ENCODE measurements at places on chromosomes 7 and 10. TPM values are rescaled to one million over a fixed set of nuclear protein-coding genes. Genes with fewer than 3 reads are reported as not detected.

The NEBL gene
- 0.16 TPM for total RNA-seq

The RBP3 gene
- total RNA-seq = not detected

The NKX6-2 gene
- total RNA-seq = not detected

The ANKRD22 gene
- total RNA-seq = under 0.01 TPM

The SNCG gene
- total RNA-seq = 69.4 TPM

The SOSTDC1 gene
- not detected for total RNA-seq

The CALU gene
- total RNA-seq = 955 TPM

The RASSF4 gene
- 10.2 TPM for total RNA-seq

The SKIDA1 gene
- 0.47 TPM for total RNA-seq

The DPP6 gene
- not detected for total RNA-seq

The ADIRF gene
- total RNA-seq = 197 TPM

The NKX2-3 gene
- not detected for total RNA-seq

The LRRN3 gene
- total RNA-seq = 1.4 TPM

The EBF3 gene
- total RNA-seq = 9.0 TPM

The CYP2C8 gene
- total RNA-seq = under 0.01 TPM

The ARHGAP22 gene
- total RNA-seq = 34.2 TPM

The GPC2 gene
- total RNA-seq = 1.5 TPM

The CRYGN gene
- total RNA-seq = 0.47 TPM

The PFKFB3 gene
- 19.4 TPM for total RNA-seq

The RPS24 gene
- total RNA-seq = 2,377 TPM

The TAS2R5 gene
- total RNA-seq = 0.43 TPM

The UCMA gene
- total RNA-seq = not detected

The PSAP gene
- 1,004 TPM for total RNA-seq

The HECW1 gene
- 0.79 TPM for total RNA-seq

The OGA gene
- total RNA-seq = 109 TPM

The TLX1 gene
- not detected for total RNA-seq

The SORCS1 gene
- total RNA-seq = not detected

The FKBP6 gene
- not detected for total RNA-seq

The SPDYE3 gene
- not detected for total RNA-seq

The ARMC3 gene
- total RNA-seq = not detected

The NPSR1 gene
- not detected for total RNA-seq

The ABI1 gene
- total RNA-seq = 20.3 TPM

The POLR3A gene
- total RNA-seq = 14.3 TPM

The KNDC1 gene
- 3.3 TPM for total RNA-seq

The MYH16 gene
- total RNA-seq = not detected

The CALML5 gene
- total RNA-seq = not detected

The VAX1 gene
- not detected for total RNA-seq

The NOS3 gene
- 0.17 TPM for total RNA-seq

The AKR1C1 gene
- total RNA-seq = 282 TPM

The ARMC10 gene
- 35.1 TPM for total RNA-seq

The ZNF467 gene
- 0.95 TPM for total RNA-seq

The CFAP70 gene
- total RNA-seq = 2.1 TPM

The MAP3K8 gene
- 6.9 TPM for total RNA-seq

The CFAP69 gene
- total RNA-seq = 5.0 TPM

The GHRHR gene
- total RNA-seq = not detected

The DGKI gene
- total RNA-seq = 1.9 TPM

The DNAJC2 gene
- 15.4 TPM for total RNA-seq

All from bronchial smooth muscle cell (primary cell).